ENCODE measurements at places on chromosomes 12 and 14. TPM values are rescaled to one million over a fixed set of nuclear protein-coding genes. Genes with fewer than 3 reads are reported as not detected.

DNA sequence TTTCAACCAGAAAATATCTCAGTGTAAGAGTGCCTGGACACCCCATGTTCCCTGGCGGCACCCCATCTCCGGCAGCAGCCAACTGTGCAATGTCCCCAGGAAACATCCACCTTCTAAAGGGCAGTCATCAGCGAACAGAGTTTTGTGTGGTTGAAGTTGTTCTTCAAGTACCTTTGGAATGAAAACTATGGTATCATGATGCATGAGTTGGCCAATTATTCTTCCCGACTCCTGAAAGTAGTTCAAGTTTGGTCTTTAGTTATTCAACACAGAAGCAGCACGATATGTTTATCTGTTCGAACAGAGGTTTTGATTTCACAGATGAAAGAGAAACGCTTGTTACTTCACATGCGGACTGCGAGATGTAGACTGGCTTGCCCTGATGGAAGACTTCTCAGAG, 21.1 kb upstream of the TTC7B start:
- no peak for DNase-seq

GRCh38 chr12:116241157-116241759, 36.2 kb downstream of the MED13L start:
- no peak for DNase-seq

DNA sequence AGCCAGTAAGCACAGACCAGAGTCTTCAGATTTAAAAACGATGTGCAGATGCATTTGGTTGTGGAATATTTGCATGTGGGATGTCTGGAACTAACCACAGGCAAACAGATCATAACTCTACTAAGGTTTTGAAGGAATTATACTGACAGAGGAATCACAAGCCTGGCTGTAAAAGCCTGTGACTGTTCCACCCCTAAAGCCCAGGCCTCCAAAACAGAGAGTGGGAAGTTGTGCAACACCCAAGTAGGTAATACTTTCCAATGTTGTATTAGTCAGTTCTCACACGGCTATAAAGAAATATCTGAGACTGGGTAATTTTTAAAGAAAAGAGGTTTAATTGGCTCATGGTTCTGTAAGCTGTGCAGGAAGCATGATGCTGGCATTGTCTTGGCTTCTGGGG, 68.1 kb upstream of the DCD start:
- no peak for DNase-seq

DNA sequence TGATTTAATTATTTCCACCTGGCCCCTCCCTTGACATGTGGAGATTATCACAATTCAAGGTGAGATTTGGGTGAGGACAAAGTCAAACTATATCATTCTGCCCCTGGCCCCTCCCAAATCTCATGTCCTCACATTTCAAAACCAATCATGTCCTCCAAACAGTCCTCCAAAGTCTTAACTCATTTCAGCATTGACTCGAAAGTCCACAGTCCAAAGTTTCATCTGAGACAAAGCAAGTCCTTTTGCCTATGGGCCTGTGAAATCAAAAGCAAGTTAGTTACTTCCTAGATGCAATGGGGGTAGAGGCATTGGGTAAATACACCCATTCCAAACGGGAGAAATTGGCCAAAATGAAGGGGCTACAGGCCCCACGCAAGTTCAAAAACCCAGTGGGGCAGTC, 31.1 kb upstream of the SPATA7 start:
- DNase-seq, result no peak

Gene WNT1
- total RNA-seq, result 1.2 TPM

Gene RIN3
- 122 TPM for total RNA-seq

GRCh38 chr12:3133405-3133783, 56.2 kb downstream of the TSPAN9 start:
- DNase-seq, result no peak

DNA sequence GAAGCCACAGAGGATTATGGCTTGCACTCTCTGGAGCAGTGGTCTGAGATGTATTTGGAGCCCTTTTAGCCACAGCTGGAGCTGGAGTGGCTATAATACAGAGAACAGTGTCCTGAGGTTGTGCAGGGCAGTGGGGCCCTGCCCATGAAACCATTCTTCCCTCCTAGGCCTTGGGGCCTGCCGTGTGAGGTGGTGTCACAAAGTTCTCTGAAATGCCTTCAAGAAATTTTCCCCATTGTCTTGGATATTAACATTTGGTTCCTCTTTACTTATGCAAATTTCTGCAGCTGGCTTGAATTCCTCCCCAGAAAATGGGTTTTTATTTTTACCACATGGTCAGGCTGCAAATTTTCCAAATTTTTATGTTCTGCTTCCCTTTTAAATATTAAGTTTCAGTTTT, 79.3 kb downstream of the UNC79 start:
- DNase-seq, result no peak

Gene ARL6IP4
- total RNA-seq, result 216 TPM

Gene BIN2
- 147 TPM for total RNA-seq

DNA sequence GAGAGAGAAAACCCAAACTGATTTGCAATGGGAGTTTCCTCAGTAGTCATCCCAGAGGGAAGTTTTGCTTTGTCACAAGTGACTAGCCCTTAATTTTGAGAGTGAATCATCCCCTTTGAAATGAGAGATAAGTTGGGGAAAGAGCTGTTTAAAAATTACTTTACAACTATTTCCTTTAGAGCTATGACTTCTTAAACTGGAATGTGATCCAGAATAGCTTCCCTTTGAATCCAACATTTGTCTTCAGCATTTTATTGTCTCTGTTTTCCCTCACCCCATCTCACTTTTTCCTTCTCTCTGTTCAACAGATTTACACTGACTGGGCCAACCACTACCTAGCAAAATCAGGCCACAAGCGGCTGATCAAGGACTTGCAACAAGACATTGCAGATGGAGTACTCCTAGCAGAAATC, 109.3 kb downstream of the NAV3 start:
- DNase-seq, result no peak

Gene RPS6KL1
- 3.6 TPM for total RNA-seq

DNA sequence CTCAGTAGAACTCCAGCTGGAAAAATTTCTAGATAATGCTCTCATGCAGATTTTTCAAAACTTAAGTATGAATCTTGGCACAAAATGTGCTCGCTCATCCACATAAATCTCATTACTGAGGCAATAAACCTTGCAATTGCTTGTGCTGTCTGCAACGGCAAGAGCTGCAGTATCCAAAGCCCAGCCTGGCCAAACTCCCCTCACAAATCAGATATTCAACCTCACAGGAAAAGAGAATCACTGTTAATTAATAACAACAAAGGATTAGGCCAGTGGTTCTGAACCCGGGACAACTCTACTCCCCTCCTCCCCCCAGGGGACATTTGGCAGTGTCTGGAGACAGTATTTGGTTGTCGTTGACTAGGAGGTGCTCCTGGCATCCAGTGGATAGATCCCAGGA, 19.2 kb upstream of the CORO1C start:
- DNase-seq, result no peak

- no peak for DNase-seq
Observed at GRCh38 chr12:59185295-59185694, 265.0 kb upstream of the LRIG3 start.

GRCh38 chr14:68464711-68465110, 328.2 kb downstream of the ZFP36L1 start:
- no peak for DNase-seq

- DNase-seq, result peak; percentile 79
Observed at GRCh38 chr14:50520947-50521815, 11.2 kb downstream of the MAP4K5 start.

Gene NXPH4
- 0.58 TPM for total RNA-seq

Gene PLEKHG7
- not detected for total RNA-seq

GRCh38 chr14:81594012-81594411, 60.4 kb upstream of the SEL1L start:
- no peak for DNase-seq

DNA sequence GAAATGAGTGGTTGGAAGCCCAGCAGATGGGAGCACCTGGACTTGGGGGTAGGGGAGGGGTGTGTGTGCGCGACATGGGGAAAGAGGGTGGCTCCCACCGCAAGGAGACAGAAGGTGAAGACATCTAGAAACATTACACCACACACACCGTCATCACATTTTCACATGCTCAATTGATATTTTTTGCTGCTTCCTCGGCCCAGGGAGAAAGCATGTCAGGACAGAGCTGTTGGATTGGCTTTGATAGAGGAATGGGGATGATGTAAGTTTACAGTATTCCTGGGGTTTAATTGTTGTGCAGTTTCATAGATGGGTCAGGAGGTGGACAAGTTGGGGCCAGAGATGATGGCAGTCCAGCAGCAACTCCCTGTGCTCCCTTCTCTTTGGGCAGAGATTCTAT, 9.2 kb downstream of the GABARAPL1 start:
- no peak for DNase-seq

- no peak for DNase-seq
Observed at GRCh38 chr12:65278576-65279368, at the start of gene MSRB3. Gene MSRB3, plus strand, starts transcription at chr12:65278683. Its CDS starts 29,897 bp downstream, at chr12:65308580.
